ENCODE measurements at places on chromosomes 7 and 10.

DNA sequence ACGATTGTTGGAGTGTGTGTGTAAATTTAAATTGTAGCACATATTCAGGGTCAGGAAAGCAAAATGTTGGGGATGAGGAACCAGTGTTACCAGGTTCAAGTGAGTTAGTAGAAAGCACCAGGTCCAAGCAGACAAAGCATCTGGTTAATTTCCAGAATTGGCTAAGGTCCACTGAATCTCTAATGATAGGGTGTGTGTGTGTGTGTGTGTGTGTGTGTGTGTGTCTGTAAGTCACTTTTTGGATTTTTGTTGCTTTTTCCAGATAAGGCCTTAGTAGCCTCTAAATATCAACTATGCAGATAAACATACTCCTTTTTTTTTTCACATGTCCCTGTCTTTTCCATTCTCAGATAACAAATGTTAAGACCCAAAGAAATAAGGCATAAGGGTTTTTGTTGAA, 36.6 kb upstream of the FMC1 start:
- DNase-seq, result no peak

- no peak for DNase-seq
Observed at GRCh38 chr7:17580856-17581255, 282.4 kb downstream of the AHR start.

GRCh38 chr10:27153845-27154193, 365 bp downstream of the YME1L1 start:
- no peak for DNase-seq

- no peak for DNase-seq
Observed at GRCh38 chr10:101968940-101969321, 87.0 kb downstream of the ARMH3 start.

DNA sequence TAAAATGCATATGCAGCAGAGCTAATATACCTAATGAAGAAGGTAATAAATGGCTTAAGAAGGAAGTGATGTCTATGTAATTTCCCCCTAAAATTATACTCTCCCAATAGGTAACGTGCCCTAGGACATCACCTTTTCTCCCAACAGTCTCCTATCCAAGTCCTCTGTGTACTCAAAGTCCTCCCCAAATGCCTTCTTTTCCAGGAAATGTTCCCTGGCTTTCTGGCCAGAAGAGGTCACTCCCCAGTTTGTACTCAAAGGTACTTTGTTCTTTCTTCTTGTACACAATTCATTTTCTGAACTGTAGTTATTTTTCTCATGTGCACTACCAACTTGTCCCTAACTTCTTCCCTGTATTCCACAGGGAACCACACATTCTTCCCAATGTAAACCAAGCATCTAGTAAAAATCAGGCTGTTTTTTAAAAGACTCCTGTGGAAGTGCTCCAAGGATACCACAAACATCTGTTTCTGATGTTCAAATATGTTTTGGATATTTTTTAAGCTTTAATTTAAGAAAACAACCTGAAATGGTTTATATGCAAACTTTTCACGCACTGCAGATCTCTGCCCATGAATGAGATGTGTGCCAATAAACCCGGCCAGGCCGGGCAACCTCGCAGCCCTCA, 262.3 kb upstream of the KLF14 start:
- no peak for DNase-seq

- DNase-seq, result no peak
Observed at GRCh38 chr7:85014936-85015660, 171.8 kb downstream of the SEMA3D start.

DNA sequence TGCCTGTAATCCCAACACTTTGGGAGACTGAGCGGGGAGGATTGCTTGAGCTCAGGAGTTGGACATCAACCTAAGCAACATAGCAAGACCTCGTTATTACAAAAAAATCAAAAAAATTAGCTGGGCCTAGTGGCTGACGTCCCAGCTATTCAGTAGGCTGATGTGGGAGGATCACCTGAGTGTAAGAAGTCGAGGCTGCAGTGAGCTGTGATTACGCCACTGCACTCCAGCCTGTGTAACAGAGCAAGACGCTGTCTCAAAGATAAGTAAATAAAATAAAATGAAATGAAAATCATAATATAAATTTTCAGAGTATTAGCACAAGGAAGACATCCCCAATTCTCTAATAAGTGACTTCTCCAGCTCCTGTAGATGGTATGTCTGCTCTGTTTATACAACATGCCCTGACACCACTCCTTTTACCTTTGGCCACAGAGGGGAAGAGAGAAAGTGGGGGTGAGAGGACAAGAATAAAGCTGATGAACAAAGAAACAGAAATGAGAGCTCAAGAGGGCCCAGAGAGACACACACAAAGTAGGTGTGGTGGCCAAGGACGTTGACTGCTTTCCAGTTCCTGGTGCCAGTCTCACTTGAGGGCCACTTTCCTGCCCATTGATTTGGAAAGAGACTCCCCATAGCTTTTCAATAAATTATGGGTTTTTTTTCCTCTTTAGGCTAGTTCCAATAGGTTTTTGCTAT, 62.9 kb downstream of the PTTG1IP2 start:
- no peak for DNase-seq

- no peak for DNase-seq
Observed at GRCh38 chr10:50291261-50291850, 40.0 kb upstream of the ASAH2 start.

All from central memory CD8-positive, alpha-beta T cell (primary cell).